NCI-H524 (cell line): ENCODE measurements at places on chromosomes 12 and 14.

DNA sequence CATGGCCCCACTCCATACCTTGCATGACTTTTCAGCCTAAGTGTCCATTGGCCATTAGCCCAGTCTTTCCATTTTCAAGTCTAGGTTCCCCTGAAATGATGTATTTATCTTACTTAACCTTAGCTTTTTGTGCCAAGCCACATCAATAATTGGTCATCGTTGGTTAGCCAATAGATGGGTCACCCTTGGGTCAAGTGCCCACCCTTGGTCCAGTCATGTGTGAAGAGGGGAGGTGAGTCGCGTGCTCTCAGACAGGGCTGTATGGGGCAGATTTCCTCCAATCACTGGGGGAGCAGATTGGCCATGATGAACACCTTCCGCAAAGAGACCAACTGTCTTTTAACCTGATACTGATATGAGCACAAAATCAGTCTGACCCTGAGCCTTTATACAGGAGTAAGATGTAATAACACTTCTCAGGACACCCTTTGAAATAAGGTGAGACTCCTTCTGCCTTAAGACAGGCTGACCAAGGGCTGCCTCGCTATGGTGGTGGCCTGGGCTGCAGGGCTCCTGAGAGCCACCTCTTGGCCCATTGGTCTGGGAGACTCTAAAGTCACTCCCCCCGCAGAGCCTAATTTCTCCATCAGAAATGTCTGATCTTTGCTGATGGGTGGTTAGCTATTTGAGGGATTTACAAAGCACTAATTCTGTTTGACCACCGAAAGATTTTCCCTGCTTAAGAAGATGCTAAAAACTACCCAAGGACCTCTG is 143.2 kb downstream of the ZFP36L1 start:
- no peak for DNase-seq

GRCh38 chr12:24560192-24560775 is 388.6 kb downstream of the BCAT1 start:
- DNase-seq: no peak

DNA sequence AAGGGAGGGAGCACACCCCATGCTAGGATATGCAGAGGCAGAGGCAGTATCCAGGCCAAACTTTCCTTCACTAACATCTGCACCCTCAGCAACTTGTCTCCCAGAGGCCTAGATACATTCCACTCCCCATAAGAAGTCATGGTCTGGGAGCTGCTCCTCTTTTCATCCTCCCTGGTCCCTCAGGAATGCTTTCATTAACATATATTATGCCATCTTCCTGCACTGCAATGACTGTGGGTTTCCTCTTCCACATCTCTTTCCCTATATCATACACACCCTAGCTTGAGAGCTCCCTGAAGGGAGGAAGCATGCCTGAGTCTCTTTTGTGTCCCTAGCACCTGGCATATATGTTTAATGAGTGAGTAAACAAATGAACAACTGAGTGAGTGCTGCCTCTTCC is 8.6 kb downstream of the DDN start:
- no peak for DNase-seq

- DNase-seq: no peak
These were observed 118.5 kb downstream of the ADCK1 start for GRCh38 chr14:77918448-77918847.

GRCh38 chr14:23377573-23378563 is 1.0 kb downstream of the CMTM5 start:
- DNase-seq: no peak

GRCh38 chr14:37252434-37252833 is 54.7 kb downstream of the MIPOL1 start:
- DNase-seq: no peak

- DNase-seq: no peak
These were observed at the start of gene PALS1 for GRCh38 chr14:67241411-67242167. Gene PALS1, plus strand, starts transcription at chr14:67241435. Its CDS starts 37,736 bp downstream, at chr14:67279171.

DNA sequence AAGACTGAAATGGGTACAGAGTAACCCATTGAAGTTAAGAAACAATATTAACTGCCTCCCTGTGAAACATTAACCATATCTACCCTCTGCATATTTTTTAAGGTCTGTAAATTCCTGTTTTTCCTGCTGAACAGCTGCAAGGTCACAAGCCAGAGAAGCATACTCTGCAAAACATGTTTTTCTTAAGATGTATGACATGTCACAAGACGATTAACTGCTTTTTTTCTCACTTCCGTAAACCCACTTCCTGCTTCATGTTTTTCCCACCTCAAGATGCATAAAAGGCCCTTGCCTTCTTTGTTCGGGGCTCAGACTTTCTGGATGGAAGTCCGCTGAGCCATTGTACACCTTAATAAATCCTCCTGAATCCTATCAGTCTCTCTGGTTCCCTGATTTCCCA is 504.7 kb upstream of the MIS18BP1 start:
- DNase-seq: no peak

- no peak for DNase-seq
These were observed 466.5 kb downstream of the PRKD1 start for GRCh38 chr14:29461101-29461500.

DNA sequence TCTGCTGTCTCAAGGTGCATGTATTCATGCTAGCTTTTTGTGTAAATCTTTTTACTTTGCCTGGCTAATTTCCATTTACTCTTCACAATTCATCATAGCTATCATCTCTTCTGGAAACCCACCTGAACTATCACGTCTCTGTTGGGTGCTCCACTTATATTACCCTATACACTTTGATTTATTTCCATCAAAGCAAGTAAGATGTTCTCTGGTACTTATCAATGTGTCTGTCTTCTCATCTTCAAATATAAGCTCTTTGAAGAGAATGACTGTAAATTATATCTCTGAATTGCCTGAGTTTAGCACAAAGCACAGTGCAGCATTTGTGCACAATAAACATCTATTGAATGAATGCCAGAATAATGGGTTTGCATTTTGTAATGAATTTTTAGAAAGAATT is 1129.7 kb downstream of the LRFN5 start:
- no peak for DNase-seq

DNA sequence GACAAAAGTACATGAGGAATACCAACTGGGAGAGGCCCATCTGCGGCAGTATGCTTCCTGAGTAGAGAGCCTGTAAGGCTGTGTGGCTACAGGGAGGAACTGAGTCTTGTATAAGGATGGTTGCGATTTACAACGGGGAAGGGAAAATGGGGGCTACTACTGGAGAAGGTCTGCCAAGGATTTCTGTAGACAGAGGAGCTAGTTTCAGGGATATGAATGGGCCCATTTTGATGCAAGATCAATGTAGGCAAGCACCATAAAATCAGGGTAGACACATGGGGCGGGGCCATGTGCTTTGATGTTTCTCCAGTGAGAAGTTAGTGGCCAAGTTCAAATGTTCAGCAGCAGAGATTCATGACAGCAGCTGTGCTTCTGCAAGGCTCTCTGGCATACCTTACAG is 149.4 kb downstream of the GPR65 start:
- no peak for DNase-seq

- DNase-seq: no peak
These were observed 67.0 kb upstream of the MAX start for GRCh38 chr14:65169351-65169750.

DNA sequence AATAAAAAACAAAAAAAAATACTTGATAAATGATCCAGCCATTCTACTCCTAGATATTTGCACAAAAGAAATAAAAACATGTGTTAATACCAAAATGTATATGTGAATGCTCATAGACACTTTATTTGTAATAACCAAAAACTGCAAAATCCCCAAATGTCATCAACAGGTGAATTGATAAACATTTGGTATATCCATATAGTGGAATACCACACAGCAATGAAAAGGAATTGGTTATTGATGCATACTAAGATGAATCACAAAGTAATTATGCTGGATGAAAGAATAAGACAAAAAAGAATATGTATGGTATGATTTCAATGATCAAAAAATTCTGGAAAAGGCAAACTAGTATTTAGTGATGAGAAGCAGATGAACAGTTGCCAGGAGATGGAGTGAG is 124.7 kb upstream of the VASH1 start:
- no peak for DNase-seq

GRCh38 chr14:71247106-71247505 is 339.8 kb downstream of the PCNX1 start:
- no peak for DNase-seq

DNA sequence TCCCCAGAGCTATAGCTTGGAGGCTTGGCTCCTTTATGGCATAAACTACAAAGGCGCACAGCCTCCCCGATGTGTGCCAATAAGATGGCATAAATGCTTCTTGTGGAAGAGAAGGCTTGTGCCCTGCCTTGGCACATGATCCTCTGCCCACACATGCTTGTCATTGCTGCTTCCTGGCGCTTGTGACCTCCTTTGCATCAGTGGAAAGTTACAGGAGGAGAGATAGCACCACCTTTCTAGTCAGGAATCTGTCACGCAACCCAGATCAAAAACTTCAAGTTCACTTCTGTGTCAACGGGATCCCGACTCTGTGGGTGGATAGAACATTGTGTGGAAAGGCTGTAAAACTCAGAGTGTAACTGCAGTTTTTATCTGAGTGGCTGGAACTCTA is 183.8 kb upstream of the HIF1A start:
- no peak for DNase-seq

DNA sequence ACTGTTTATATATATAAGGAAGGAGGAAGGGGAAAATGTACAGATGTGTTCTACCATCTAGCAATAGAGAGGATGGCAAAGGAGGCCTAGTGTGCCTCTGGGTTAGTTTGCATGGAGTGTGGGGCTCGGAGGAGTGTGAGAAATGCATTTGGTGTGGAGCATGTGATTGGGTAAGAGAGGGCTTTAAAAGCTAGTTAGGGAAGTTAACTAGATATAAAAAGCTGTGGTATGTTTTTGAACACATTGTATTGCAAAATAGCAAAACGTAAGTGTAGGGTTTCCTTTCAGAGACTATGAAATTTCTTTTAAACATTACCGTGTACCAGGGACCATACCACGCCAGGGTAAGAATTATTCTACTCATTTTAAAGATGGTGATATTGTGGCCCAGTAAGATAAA is 53.3 kb upstream of the STXBP6 start:
- DNase-seq: no peak

DNA sequence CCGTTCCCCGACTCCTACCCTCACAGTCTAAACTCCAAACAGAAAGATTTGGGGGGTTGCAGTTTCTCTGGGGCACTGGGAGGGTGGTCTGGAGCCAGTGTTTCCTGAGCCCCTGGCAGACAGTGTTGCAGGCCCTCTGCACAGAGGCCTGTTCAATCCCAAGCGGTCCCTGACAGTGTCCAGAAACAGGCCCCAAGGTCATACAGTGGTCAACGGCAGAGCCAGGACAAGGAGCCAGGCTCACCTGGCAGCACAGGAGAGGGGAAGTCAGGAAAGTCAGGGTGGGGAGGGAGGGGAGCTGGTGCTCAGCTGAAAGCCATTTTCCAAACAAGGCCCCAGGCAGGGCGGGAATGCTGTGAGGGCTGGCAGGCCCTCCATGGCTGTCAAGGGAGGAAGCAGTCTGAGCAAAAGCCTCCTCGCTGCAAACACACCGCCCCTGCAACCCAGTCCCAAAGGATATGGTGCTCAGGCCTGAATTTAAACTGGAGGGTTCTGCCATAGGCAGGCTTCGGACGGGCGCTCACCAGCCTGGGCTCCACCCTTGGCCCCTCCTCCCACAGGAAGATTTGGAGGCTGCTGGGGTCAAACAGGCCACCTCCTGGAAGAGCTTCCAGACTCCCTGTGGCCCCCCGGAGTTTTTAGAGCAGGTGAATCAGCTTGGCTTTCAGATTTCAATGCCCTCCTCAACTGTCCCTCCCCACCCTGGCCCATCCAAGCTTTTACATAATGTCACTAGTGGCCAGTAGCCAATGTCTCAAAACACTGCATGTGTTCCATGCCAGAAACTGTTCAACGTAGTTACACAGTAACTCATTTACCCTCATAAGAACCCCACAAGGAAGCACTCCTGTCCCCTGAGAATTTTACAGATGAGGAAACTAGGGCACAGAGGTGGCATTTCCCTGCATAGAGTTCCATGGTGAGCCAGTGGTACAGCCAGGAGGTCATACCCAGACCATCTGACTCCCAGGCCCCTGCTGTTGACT is 41.5 kb downstream of the CHGA start:
- DNase-seq: no peak

GRCh38 chr12:52636189-52636588 is 15.8 kb downstream of the KRT2 start:
- no peak for DNase-seq

GRCh38 chr14:21748869-21749303 is 75.3 kb upstream of the OR4E1 start:
- DNase-seq: peak; percentile 43

DNA sequence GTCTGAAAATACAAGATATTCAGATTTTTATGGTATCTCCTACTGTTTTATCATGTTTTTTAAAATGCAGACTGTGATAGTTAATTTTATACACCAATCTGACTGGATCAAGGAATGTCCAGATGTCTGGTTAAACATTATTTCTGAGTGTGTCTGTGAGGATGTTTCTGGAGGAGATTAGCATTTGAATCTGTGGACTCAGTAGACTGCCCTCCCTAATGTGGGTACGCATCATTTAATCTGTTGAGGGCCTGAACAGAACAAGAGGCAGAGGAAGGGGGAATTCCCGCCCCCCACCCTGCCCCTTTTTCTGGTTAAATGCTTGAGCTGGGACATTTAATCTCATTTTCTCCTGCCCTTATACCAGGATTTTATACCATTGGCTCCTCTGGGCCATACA is 72.1 kb downstream of the AVPR1A start:
- DNase-seq: peak; percentile 45

- DNase-seq: no peak
These were observed 4.6 kb upstream of the SEC23A start for GRCh38 chr14:39107591-39107996.

- DNase-seq: no peak
These were observed 84.4 kb downstream of the ARF6 start for GRCh38 chr14:49977126-49977841.

GRCh38 chr14:100072783-100073346 is 7.6 kb downstream of the EVL start:
- DNase-seq: no peak

GRCh38 chr14:55662752-55663151 is 82.7 kb downstream of the KTN1 start:
- DNase-seq: no peak

DNA sequence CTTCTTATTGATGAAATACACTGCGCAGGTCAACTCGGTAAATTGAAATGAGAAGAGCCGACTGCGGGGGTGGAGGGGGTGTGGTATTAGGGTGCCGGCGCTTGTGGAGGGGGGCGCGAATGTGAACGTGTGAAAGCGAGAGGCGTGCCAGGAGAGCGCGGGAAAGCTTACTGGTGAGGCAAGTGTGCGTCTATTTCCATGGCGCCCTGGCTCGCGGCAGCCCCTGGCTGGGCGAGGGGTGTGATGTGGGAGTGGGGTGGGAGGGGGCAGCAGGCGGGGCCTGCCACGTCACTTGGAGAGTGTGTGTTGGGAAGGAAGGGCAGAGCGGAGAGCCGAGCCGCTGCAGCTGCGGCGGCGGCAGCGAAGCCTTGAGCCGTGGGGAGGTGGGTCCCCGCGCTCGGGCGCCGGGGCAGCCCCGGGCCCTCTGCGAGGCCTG is 88.8 kb downstream of the GALNT8 start:
- no peak for DNase-seq

DNA sequence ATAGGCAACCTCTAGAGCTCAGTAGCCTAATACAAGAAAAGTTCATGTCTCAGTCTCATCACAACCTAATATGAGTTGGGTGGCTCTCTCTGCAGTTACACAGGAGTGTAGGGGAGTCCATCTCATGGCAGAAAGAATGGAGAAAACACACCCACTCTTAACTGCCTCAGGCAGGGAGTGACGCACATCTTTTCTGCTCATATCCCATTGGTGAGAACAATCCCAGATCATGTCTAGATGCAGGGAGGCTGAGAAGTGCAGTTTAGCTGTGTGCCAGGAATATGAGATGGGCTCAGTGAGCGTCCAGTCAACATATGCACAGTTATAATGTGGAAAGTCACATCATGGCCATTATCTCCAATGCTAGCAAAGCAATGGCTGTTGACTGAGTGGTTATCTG is 59.3 kb upstream of the KCNA5 start:
- no peak for DNase-seq

GRCh38 chr14:32656601-32657000 is 282.1 kb upstream of the NPAS3 start:
- no peak for DNase-seq
